ENCODE measurements at places on chromosomes 5 and 9.

DNA sequence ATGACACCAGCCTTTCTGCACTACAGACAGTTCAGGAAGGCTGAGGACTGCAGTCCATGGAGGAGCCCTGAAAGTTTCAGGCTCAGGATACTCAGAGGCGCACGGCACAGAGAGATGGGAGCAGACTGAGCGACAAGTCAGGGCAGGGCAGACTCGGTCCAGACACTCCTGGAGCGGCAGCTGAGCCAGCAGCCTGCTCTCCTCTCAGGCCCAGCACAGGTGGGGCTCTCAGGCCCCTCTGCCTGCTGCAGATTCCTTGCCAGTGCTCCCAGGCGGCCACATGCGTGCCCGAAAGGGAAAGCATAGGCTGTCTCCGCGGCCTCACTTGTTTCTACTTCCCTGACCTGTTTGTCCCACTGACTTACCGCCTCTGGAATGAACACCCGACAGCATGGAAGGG, 228.3 kb downstream of the IRX2 start:
- DNase-seq, result no peak

- DNase-seq, result no peak
Observed at GRCh38 chr5:179803651-179804554, 2.8 kb downstream of the MGAT4B start.

DNA sequence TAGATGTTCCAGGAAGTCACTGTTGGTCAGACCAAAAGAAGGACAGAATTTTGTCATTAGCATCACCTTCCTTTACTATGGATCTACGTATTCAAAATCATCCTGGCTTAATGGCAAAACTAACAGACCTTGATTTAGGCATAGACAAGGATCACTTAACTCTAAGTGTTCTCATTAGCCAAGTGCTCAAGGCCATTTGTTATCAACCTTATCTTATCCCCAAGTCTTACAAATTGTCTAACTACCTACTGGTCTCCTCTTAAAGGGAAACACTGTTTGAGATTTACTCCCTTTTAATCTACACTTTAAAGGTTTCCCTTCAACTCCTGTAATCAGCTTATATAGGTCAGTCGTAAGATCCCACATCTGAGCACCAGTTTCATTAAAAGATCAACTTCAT, 1197.5 kb upstream of the C9orf72 start:
- DNase-seq, result no peak

- DNase-seq, result no peak
Observed at GRCh38 chr9:79240774-79241173, 331.0 kb upstream of the TLE4 start.

DNA sequence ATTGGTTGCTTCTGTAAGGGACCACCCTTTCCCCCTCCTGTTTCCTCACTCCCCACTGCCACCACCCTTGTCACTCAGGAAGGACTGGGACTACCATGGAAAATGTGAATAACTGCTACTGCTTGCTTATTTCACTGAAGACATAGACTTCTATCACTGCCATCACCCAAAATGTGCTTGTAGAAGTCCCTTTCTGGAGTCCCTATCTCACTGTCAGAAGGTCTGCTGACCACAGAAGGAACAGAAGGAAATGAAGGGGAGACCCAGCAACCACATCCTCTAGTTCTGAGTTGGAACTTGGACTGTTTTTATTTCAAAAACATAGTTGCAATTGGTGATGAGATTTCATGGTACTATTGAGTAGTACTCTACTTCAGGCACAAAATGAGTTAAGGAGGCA, 122.5 kb downstream of the NPR3 start:
- no peak for DNase-seq

DNA sequence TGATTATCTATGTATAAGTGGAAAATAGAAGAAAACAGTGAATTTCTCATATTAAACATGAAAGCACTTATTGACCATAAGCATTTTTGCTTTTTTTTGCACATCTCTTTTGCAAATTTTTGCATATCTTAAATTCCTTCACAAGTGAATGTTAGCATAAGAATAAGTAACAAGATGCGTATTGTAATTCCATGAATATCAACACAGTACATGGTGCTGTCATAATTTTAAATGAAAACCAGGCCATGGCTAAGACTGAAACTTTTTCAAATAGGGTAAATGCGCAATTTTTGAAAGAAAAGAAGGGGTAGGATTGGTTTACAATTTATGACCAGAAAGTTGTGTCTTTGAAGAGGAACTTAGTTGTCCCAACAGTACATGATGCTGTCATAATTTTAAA, 17.0 kb downstream of the FAM13B start:
- no peak for DNase-seq

- no peak for DNase-seq
Observed at GRCh38 chr9:104835161-104835560, 71.2 kb downstream of the NIPSNAP3B start.

DNA sequence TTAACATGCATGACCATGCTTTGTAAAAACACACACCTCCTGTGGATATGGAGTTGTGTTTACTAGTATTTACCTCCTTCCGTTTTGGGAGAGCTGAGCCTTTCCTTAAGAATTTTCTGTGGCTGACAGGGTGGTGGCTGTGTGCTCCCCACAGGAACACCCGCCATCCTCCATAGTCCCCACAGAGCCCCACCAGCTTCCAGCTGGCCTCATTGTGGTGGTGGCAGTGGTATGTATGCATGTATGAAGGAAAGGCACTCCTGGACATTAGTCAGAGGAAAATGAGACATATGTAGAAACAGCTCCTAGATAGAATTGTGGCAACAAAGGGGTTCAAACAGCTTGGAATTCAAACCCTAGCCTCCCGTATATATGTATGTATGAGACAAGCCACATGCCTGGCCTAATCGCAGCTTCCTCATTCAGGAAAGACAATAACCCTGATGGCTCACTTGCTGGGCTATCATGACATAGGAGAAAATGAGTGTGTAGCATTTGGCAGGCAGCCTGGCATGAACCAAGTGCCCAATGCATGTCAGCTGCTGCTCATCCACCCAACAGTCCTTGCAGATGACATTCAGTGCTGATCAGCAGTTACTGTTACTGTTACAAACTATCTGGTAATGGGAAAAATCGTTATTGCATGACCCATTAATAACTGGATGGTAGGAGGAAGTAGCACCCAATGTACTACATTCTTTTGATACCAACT, 459.7 kb downstream of the EBF1 start:
- no peak for DNase-seq

GRCh38 chr9:105672711-105673234, 10.5 kb downstream of the TAL2 start:
- no peak for DNase-seq

GRCh38 chr5:66742083-66742895, 146.1 kb downstream of the MAST4 start:
- DNase-seq, result no peak

DNA sequence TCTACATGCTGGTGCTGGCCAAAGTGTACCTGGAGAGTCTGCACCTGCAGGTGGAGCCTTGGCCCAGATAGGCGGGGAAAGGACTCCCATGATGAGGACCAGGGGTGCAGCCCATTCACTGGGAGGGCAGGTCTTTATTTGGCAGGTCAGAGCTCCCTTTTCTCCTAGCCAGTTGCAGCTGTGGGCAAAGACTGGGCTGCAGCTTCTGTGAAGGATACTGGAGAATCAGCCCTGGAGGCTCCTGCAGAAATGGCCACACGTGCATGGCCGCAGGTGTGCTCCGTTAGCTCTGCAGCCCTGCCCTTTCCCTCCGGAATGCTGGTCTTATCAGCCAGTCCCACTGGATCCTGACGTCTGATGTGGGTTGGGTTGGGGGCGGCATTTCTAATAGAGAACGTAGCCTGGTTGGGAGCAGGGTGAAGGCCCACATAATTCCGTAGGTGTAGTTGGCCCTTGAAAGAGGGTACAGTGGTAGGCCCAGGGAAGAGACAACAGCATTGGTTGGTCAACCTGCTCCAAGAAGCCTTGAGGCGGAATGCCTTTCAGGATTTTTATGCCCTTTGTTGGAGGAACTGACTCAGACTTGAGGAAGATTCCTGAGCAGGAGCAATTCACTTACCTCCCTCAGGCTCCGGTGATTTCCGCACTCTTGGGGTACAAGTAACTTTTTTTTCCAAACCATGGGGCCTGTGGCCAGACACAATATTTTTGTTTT, 22.0 kb upstream of the TIFAB start:
- no peak for DNase-seq

DNA sequence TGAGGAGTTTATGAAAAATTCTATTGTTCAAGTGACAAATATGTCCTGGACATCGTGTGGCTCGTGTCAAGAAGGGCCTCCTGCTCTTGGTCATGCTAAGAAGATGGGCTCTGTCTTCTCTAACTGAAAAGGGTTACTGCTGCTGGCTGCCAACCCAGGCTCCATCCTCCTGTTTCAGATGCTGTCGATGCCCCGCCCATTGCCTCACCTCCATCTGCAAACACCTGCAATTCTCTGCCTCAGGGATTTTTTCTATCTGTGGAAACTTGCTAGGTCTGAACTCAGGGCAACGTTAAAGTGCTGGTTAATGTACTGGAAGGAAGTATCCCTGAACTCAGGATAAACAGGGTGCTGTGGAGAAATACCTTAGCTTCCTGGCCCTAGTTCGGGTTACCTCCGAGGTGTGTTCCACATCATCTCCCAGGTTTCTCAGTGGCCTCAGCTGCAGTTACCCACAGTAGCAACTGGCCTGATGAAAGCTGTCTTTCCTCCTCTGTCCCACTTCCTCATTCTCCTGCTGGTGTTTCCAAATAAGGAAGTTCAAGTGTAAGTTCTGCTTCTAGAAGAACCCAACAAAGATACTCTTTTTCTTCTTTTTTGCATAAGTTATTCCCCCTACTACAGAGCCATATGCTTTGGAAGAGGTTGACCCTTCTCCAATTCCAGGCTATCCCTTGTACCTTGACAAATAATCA, 151.7 kb upstream of the SMIM23 start:
- no peak for DNase-seq

- no peak for DNase-seq
Observed at GRCh38 chr5:106521701-106522100, 1149.0 kb downstream of the EFNA5 start.

DNA sequence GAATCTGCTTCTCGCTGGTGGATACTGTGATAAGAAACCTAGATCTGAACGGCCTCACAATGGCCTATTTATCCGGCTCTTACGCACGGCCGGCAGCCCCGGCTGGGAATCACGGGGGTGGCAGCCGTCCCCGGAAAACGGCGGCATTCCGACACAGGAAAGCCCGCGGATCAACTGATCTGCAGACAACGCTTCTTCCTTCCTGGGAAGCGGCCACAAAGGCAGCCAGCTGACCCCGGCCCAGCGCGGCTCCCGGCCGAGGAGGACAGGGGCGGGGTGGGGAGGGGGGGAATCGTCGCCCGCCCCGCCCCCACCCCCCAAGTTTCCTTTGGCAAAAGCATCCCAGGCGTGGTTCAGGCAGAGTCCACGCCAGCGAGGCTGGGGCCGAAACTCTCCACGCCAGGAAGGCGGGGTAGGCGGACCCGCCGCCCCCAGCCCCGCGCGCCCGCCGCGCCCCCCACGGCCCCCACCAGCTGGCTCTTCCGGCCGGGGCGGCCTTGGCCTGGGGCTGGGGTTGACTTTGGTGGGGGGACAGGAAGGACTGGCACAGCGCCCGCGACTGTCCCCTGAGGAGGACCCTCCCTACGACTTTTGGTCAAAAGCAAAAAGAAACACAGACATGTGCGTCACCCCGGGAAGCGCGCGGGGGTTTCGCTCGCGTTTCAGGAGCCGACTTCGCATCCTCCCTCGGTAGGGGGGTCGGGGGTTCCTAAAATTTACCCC, 247.7 kb upstream of the ANKRD55 start:
- no peak for DNase-seq

GRCh38 chr5:163489055-163489744, 16.2 kb upstream of the MAT2B start:
- DNase-seq, result peak; percentile 2

DNA sequence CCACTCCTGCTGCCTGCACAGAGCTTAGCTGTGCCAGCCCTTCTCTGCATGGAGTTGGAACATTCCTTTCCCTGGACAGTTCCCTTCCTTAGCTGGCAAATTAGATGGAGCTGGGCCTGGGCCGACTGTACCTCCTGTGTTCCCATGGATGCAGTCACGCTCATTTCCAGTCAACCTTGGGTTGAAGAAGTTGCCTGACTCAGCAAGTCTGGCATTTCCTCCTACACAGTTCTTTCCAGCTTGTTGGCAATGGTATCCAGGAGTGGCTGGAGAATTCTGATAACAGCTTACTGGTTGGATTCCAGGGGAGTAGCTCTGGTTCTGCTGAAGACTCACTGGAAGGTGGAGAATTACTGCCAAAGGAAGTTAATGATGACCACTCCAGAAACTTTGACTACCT, 9.2 kb upstream of the TAF1L start:
- no peak for DNase-seq

DNA sequence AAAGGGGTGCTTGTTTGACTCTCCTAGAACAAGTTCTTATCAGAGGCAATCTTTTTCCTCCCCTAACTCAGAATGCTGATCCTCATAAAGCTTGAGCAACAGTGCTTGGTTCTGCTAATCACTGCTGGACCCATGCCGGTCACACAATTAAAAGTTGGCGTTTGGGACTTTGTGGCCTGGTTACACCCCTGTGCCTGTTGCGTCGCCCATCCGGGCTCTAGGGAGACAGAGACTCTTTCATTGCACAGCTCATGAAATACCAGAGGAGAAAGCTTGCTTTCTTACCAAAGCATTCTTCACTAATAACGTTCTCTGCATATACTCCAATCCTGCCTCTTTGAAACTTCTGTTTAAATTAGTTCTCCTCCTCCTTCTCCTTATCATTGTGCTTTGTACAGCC, 301.1 kb downstream of the NR3C1 start:
- DNase-seq, result no peak

GRCh38 chr5:68875351-68875750, 218.5 kb upstream of the SLC30A5 start:
- peak; percentile 63 for DNase-seq

DNA sequence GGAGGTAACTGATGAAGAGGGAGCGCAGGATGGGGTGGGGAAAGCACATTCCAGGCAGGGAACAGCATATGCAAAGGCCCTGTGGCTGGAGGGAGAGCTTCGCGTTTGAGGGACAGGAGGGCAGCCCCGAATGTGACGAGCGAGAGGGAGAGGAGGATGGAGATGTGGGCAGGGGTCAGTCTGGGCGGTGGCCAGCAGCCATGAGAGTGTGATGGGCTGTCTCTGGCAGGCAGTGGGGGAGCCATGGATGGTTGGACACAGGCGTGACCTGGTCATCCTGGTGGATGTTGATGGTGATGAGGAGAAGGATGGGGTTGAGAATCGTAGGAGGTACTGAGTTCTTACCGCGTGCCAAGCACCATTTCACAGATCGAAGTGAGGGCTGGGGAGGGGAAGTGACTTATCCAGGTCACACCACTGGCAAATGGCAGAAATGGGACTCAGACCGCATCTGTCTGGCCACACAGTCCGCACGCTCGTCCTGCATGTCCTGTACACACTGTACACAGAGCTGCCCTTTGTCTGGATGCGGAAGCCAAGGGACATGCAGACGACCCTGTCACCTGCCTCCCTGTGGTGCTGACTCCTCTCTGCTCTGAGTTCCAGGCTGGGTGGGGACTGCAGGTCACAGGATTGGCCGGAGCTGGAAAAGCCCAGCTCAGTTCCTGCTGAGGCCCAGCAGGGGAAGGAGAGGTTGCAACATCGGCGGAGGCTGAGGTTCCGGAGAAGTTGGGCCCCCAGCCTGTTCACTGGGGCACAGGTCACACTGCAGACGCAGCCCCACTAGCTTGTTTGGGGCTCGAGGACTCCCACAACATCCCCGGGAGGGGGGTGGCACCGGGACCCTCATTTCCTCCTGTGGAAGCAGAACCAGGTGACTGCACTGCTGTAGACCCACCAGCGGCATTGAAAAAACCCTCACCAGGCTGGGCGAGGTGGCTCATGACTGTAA, 165.6 kb upstream of the IER5L start:
- DNase-seq, result no peak

- no peak for DNase-seq
Observed at GRCh38 chr9:7028591-7028990, 270.8 kb downstream of the KDM4C start.

- DNase-seq, result no peak
Observed at GRCh38 chr5:65863747-65864146, 62.6 kb upstream of the ERBIN start.
